ENCODE measurements at places on chromosomes 5 and 9.
A peak's percentile ranks its signal among the peaks of the same experiment; 100 is the strongest.

DNA sequence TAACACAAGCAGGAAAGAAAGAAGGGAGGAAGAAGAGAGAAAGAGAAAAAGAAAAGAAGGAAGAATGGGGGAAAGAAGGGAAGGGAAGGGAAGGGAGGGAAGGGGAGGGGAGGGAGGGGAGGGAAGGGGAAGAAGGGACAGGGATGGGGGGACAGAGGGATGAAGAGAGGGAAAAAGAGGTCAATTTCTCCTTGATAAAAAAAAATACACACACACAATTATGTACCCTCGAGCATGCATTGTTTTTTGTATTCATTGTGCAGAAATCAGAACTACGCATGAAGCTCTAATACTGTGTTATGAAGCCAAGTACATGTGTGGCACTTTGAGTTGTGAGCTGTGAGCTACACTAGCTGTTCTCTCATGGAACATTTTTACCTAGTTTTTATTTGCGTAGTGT is 274.9 kb upstream of the CDH18 start:
- no peak for DNase-seq

- no peak for DNase-seq
These were observed 106.4 kb downstream of the ERCC6L2 start for GRCh38 chr9:95981761-95982390.

DNA sequence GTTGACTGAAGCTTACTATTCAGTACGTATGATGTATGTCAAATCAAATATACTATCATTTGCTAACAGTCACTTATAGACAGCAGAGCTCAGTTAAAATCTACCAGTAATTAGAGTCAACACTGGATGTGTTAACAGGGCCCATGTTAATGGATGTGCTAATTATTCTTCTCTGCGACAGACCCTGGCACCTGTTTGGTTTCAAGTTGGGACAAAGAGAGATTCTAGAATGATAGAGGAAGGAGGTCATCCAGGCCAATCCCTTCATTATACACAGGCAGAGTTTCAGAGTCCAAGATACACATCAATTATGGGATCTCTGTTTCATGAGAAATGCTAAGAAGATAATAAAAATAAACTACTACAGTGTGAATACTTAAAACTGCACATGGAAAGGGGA is 615.0 kb downstream of the ZNF608 start:
- DNase-seq, result no peak

GRCh38 chr9:110799396-110799795 is 130.8 kb downstream of the MUSK start:
- no peak for DNase-seq

GRCh38 chr9:88497224-88497623 is 37.8 kb upstream of the NXNL2 start:
- DNase-seq, result no peak

DNA sequence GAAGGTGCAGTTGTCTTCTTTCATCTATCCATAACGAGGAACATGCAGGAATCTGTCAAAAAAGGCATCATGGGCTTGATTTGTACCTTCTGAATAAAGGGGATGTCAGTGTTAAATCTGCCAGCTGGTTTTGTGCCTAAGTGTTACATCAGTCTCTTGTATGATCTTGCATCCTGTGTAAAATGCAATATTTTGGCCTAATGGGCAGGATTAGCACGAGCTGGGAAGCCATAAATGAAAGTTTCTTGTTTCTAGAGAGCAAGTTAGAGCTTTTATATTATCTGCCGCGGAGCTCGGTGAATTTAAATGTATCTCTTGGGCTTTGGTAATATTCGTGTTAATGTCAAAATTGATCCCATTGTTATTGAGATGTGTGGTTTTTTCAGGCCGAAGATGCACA is 526.1 kb upstream of the WWC1 start:
- DNase-seq, result no peak

DNA sequence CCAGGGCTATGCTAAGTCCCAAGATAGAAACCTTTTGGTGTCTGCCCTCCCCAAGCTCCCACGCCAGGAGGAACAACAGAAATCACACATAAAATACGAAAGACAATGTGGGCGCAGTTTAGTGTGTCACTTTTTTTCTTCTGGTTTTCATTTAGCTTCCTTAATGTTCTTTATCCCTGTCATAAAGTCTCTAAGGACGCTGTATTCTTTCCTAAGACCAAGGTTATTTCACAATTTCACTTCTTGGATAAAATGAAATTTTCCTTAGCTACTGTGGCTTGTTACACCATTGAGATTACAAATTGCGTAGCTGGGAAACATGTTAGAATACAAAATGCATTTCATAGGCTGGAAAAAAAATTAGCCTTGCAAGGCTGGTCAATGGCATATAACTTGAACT is 85.4 kb downstream of the GLIS3 start:
- DNase-seq, result no peak

- DNase-seq, result no peak
These were observed 2.5 kb downstream of the FST start for GRCh38 chr5:53482717-53483638.

GRCh38 chr5:65041296-65042158 is 272.8 kb downstream of the CWC27 start:
- DNase-seq, result no peak

- no peak for DNase-seq
These were observed 68.7 kb downstream of the DENND1A start for GRCh38 chr9:123861086-123861755.

- no peak for DNase-seq
These were observed 47.7 kb downstream of the FNIP1 start for GRCh38 chr5:131749138-131749537.

- no peak for DNase-seq
These were observed 16.1 kb downstream of the B4GALT1 start for GRCh38 chr9:33151007-33151557.

DNA sequence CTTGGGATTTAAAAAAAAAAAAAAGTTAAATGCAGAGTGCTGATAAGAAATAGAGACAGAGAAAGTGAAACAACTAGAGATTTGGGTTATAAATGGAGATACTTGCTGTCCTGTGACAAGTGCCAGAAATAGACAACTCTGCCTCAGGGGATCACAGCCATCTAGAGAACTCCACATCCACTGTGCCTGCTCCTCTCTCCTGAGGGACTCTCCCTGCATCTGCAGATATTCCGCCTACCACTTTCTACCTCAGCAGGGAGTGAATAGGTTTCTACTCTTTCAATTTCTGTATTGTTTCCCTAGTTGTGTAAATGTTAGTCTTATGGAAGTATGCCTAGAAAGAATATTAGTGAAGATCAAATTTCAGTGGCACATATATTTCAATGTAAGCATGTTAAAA is 307.2 kb downstream of the HTR1A start:
- no peak for DNase-seq

- DNase-seq, result no peak
These were observed 31.7 kb downstream of the BASP1 start for GRCh38 chr5:17249029-17249634.

GRCh38 chr5:42703238-42703637 is 53.4 kb upstream of the CCDC152 start:
- DNase-seq, result no peak

GRCh38 chr9:7405924-7406604 is 393.5 kb downstream of the DMAC1 start:
- DNase-seq, result no peak

- DNase-seq, result no peak
These were observed 8.9 kb upstream of the EPB41L4B start for GRCh38 chr9:109329638-109330258.

DNA sequence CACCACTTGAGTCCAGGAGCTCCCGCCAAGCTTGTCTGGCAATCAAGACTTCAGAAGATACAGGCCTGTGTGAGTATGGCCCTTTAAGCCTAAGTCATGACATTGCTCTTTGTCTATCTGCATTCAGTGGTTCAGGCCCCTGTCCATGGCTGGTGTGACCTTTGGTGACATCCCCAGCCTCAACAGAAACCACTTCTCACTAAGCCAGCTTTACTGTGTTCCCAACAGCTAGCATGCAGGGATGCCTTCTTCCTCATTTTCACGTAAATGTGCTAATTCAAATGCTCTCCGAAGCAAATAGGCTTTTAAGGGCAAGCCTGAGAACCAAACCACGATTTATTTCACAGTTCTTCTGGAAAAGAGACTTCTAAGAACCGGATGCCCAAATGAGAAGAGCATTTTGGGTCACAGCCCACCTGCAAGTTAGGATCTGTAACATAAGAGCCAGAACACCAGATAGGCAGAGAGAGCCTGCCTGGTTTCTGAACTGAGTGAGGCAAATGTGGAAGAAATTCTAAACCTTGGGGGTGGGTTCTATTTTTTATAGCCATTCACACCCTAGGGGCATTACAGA is 14.9 kb downstream of the CD180 start:
- no peak for DNase-seq

- DNase-seq, result no peak
These were observed 123.5 kb downstream of the KCNIP1 start for GRCh38 chr5:170627271-170627670.

DNA sequence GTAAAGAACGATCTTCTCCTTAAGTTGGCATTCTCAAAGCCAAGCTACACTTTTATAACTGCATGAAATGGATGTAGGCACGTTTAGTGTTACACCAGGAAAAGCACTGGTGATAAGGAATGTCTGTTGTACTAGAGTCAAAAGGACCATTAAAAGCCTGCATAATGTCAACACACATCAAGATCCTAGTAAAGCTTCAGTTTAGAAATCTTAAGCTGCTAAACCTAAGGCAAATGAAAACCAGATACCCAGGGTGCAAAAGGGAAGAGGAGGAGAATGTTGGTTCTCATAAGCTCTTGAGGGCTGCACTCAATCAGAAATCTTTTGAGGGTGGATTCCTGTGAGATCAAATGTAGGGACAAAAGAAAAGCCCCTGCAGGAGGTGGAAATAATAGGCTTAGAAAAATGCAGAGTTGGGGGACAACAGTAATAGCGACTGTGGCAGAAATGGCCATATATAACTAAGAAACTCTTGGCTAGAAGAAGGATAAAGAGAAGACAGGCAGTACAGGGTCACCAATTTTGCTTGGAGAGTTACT is 148.2 kb downstream of the FBXL17 start:
- DNase-seq, result no peak

DNA sequence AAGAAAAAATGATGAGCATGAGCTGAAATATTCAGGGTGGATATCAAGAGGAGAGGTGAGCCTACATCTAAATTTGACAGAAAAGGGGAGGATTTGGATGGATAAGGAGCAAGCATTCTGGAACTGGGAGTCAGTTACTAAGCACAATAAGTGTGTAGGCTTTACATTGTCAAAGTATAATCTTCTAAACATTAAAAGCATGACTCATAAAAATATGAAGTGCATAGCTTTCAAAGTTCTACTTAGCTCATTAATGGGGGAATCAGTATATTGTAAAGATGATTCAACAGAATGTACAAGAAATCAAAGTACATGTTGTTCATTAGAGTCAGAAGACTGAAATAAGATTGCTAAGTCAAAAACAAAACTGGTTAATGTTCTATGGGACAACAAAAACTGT is 248.0 kb upstream of the GAS1 start:
- DNase-seq, result no peak

GRCh38 chr5:94791829-94792228 is 173.4 kb downstream of the SLF1 start:
- DNase-seq, result no peak

DNA sequence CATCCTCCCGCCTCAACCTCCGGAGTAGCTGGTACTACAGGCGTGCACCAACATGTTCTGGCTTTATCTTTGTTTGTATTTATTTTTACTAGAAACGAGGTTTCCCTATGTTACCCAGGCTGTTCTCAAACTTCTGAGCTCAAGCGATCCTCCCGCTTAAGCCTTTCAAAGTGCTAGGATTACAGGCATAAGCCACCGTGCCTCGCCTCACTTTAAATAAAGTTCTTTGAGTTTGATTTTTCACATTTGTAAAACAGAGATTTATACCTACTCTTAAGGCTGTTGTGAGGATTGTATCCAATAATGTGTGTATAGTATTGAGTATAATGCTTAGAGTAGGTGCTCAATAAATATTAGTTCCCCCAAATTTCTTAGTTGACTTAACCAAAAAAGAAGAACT is 75.7 kb downstream of the MEF2C start:
- DNase-seq, result no peak

- DNase-seq, result no peak
These were observed 101.9 kb downstream of the SLC28A3 start for GRCh38 chr9:84238652-84239051.

- DNase-seq, result no peak
These were observed 90.3 kb upstream of the GCNT4 start for GRCh38 chr5:75142566-75143136.

- DNase-seq, result no peak
These were observed 32.4 kb downstream of the CDC42SE2 start for GRCh38 chr5:131296213-131296672.

DNA sequence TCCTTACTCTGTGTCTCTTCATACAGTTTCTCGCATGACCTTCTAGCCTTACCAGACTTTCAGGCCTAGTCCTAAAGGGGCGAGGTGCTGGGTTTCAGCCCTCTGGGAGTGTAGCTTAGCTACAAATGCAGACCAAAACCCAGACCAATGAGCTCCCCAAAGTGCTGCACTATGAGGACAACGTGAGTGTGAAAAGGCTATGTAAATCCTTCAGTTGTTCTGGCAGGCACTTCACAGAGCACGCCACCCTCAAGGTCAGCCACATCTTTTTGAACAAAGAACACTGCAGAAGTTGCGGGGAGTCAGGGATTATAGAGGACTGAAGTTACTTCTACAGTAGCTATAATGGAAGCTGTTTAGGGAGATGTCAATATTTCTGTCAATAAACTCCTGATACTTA is 301.7 kb downstream of the MARCHF11 start:
- DNase-seq, result no peak

- DNase-seq, result peak; percentile 20
These were observed 779 bp downstream of the FAM13B start for GRCh38 chr5:138032028-138032571.

- no peak for DNase-seq
These were observed 212.1 kb upstream of the NUDT12 start for GRCh38 chr5:103774721-103775120.

DNA sequence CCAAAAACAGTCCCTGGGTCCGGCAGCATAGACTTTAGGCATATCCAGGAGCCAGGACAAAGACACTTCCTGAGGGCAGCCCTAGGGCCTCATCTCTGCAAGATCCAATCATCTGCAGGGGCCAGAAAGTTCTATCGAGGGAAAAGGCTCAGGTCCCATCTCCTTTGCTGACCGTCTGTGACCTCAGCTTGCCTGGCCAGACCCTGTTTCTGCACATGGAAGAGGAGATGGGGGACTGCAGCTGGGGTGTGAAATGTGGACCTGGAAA is 51.0 kb upstream of the FCN1 start:
- DNase-seq, result no peak

DNA sequence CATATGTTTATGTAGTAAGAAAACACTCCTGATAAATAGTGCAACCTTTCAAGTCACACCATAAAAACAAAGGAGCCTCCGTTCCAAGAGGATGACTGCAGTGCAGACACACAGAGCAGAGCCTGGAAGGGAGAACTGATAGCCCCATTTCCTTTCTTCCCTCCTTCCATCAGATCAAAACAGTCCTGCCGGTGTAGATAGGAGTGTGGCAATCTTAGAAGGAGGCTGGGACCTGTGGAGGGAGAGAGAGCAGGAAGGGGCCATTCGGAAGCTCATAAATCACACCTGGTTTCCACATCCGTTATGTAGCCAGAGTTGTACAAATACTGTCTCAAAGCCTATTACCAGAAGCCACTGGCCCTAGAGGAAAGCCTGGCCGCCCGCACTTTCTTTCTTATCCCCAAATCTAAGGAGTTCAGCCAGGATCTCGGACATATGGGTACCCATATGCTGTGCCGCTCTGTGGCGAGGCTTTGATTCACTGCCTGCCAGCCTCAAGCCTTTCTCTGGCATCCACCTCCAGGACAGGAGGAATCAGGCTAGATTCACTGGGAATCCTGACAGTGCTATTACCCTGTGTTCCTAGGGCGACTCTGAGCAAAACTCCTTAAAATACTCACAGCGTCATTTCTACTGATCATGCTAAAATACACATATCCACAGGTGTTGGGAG is 26.9 kb downstream of the DAP start:
- no peak for DNase-seq

- no peak for DNase-seq
These were observed 25.4 kb upstream of the ZFYVE16 start for GRCh38 chr5:80382488-80382887.
